ENCODE measurements at places on chromosomes 3 and 15. TPM values are rescaled to one million over a fixed set of nuclear protein-coding genes. Genes with fewer than 3 reads are reported as not detected.

DNA sequence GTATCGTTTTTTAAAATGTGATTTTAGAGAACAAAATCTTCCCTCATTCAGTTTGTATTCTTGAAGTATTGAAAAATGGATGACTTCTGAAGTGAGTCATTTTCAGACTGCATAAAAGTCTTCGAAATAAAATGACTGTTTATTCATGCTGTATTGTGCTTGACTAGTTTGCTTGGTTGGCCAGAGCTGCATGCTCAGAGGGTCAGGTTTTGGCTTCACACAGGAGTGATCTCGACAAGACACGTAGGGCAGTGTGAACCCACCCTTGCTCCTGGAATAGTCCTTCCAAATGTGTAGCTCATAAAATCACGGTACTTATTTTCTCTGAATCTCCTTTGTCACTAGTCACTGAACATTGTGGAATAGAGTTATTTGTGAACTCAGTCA, 73.3 kb downstream of the FNDC3B start:
- no peak for DNase-seq

DNA sequence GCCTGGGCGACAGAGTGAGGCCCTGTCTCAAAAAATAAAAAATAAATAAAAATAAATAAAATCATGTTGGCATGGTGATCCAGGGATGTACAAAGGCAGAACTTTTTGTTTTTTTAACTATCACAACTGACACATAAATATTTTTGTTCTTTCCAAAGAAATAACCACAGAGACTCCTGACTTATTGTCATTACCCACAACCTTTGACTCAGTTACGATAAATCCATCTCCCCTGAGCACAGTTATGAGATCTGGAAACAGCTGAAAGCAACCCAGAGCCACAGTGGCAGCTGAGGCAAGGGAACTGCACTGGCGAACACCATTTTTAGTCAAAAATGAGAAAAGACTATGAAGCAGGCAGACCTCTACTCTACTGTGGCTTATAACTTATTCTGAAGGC, 24.0 kb downstream of the OSBPL10 start:
- no peak for DNase-seq

- DNase-seq = no peak
These were observed 78.3 kb upstream of the TPM1 start for GRCh38 chr15:62964251-62964650.

BMF gene
- total RNA-seq = 3.3 TPM
